ENCODE measurements at places on chromosomes 13 and 19. TPM values are rescaled to one million over a fixed set of nuclear protein-coding genes. Genes with fewer than 3 reads are reported as not detected.

Gene IRS2
- 6.5 TPM for total RNA-seq

Gene HS6ST3
- 1.4 TPM for total RNA-seq

Gene NCAN
- total RNA-seq, result 0.42 TPM

Gene KLF1
- total RNA-seq, result 0.26 TPM

Gene PRKCG
- total RNA-seq, result 0.32 TPM

Gene LILRB5
- 4.2 TPM for total RNA-seq

Gene TNFSF9
- 0.53 TPM for total RNA-seq

Gene ZNF177
- total RNA-seq, result 8.6 TPM

Gene GPC6
- total RNA-seq, result 126 TPM

Gene COX7A1
- 15.1 TPM for total RNA-seq

Gene TICAM1
- 1.4 TPM for total RNA-seq

Gene ZNF728
- total RNA-seq, result 0.16 TPM

Gene TDRD3
- total RNA-seq, result 78.6 TPM

Gene MAMSTR
- total RNA-seq, result 2.5 TPM

Gene GAPDHS
- total RNA-seq, result not detected

Gene C1QTNF9B
- 0.58 TPM for total RNA-seq

Gene MEDAG
- 12.2 TPM for total RNA-seq

Gene ZNF415
- total RNA-seq, result 21.9 TPM

Gene BCAM
- 35.3 TPM for total RNA-seq

Gene CHMP2A
- total RNA-seq, result 38.4 TPM

Gene LRRC63
- total RNA-seq, result 1.2 TPM

Gene CPB2
- not detected for total RNA-seq

Gene RFPL4AL1
- total RNA-seq, result not detected

Gene KIR3DL2
- total RNA-seq, result not detected

Gene FAM216B
- not detected for total RNA-seq

Gene ZNF440
- 40.5 TPM for total RNA-seq

Gene PTGIR
- total RNA-seq, result 2.6 TPM
